Caki2 (cell line): ENCODE measurements at places on chromosomes 12 and 14. TPM values are rescaled to one million over a fixed set of nuclear protein-coding genes. Genes with fewer than 3 reads are reported as not detected.

DNA sequence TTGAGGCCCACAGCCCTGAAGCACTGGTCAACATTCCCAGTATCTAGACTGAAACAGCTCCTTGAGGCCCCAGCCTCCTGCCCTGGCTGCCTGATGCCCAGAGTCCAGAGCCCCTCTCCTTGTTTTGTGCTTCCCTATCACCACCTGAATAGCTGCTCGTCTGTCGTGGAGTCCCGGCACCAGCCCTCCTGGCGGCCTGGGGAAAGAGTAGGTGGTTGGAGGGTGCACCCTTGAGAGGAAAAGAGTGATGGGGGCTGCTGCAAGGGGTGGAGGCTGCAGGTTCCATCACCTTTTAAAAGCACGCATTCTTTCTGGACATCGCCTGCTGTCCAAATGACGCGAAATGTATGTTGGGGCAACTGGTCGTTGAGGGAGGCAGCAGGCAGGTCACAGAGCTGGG is 3.2 kb downstream of the RABGGTA start:
- no peak for DNase-seq

- no peak for DNase-seq
Observed at GRCh38 chr14:92847749-92848148, 53.6 kb downstream of the GOLGA5 start.

CD4 gene
- total RNA-seq, result not detected in 2 replicates

GYS2 gene
- not detected in 2 replicates for total RNA-seq

GPR135 gene
- 0.71 TPM in 1 of 2 replicates, not detected in the other for total RNA-seq

GRCh38 chr14:55964091-55964490 is 154.1 kb upstream of the PELI2 start:
- no peak for DNase-seq

GRCh38 chr14:95397325-95397724 is 77.6 kb upstream of the CLMN start:
- no peak for DNase-seq

- DNase-seq, result peak; percentile 56
Observed at GRCh38 chr14:103207388-103208072, 84.3 kb downstream of the TNFAIP2 start.

HSPA2 gene
- total RNA-seq, result 38.4 and 42.5 TPM in 2 replicates
